Activated CD4-positive, alpha-beta T cell treated with anti-CD3 and anti-CD28 coated beads, Interleukin-2, amount 10 ng/mL, durations not matched to agents 24 days and 14 days (primary cell): ENCODE measurements at places on chromosomes 13 and 19. TPM values are rescaled to one million over a fixed set of nuclear protein-coding genes. Genes with fewer than 3 reads are reported as not detected.

DNA sequence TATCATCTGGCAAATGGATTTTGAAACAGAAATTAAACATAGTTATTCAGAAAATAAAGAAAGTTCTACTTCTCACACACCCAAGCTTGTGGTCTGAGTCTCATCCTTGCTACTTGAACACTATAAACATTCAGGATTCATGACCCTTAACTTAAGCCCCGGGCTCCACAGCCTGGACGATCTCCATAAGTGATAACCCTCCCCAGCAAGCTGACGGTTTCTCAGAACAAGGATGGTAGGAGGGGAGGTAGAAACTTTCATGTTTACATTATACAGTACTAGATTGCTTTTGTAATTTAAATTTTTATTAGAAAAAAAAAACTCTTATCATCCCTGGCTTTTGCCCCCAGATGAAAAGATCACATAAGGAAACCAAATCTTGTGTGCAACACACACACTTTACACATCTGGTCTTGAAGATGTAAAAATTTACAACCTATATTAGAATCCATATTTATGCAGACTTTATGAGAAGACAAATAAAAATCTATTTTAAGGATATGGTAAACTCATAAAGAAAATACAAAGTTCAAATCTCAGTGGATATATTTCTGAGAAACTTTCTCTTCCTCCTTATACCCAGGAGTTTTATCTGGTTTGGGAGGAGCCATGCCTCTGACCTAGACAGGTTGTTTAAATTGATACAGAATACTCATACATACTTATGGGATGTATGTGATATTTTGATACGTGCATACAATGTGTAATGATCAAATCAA, 20.0 kb upstream of the ATP12A start:
- DNase-seq, result no peak

- no peak for DNase-seq
Measured at GRCh38 chr13:67355812-67356476, 125.8 kb upstream of the PCDH9 start.

DNA sequence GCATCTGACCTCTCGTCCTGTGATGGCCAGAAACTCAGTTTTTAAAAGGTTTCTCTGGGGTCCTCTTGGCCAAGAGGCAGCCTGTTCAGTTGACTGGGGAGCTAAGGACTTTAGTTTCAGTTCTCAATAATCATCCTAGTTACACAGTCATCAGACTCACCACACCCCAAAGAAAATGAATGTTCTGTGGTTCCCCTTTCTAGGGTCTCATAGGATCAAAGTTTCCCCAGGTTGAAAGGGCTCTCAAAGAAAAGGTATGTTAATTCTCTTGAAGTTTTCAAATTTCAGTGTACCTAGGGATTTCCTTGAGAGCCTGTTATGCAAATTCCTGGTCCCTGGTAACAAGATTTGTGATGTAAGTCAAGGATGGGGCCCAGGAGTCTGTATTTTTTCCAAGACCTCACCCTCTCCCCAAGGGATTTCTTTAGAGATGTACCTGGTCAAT, 94.9 kb downstream of the FAM216B start:
- DNase-seq, result no peak

GRCh38 chr13:51916962-51917361, 55.2 kb downstream of the CCDC70 start:
- no peak for DNase-seq

RFPL4AL1 gene
- not detected in 2 replicates for total RNA-seq

- DNase-seq, result no peak
Measured at GRCh38 chr19:46480415-46480814, 9.1 kb upstream of the PNMA8A start.

- DNase-seq, result no peak
Measured at GRCh38 chr19:4691373-4691772, 21.2 kb upstream of the MYDGF start.

- no peak for DNase-seq
Measured at GRCh38 chr19:3269916-3270671, 45.6 kb downstream of the CELF5 start.

- no peak for DNase-seq
Measured at GRCh38 chr13:20652946-20653345, 50.6 kb upstream of the IL17D start.

KCNRG gene
- total RNA-seq, result 0.43 TPM in 1 of 2 replicates, not detected in the other

SLC25A41 gene
- total RNA-seq, result 0.19 and 0.24 TPM in 2 replicates

GRCh38 chr13:109154546-109154945, 525.1 kb downstream of the MYO16 start:
- DNase-seq, result no peak

ZNF793 gene
- 0.69 and 0.72 TPM in 2 replicates for total RNA-seq

RFPL4A gene
- not detected in 2 replicates for total RNA-seq

DNA sequence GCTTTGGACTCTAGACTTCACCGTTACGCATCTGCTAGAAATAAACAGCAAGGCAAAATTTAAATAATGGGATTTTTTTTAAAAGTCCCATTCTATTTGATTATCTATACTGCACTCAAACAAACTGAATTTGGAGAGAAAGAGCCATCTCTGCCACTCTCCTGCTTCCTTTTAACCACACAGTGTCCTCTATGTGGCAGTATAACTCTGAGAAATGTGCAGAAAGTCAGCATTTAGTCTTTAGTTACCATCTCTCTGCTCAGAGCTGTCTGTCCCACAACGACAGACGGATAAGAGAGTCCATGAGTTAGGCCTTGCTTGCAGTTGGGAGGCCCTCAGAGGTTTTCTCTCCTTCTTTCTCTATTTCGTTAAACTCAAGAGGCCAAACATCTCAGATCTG, 21.2 kb downstream of the CCNA1 start:
- DNase-seq, result no peak

DNA sequence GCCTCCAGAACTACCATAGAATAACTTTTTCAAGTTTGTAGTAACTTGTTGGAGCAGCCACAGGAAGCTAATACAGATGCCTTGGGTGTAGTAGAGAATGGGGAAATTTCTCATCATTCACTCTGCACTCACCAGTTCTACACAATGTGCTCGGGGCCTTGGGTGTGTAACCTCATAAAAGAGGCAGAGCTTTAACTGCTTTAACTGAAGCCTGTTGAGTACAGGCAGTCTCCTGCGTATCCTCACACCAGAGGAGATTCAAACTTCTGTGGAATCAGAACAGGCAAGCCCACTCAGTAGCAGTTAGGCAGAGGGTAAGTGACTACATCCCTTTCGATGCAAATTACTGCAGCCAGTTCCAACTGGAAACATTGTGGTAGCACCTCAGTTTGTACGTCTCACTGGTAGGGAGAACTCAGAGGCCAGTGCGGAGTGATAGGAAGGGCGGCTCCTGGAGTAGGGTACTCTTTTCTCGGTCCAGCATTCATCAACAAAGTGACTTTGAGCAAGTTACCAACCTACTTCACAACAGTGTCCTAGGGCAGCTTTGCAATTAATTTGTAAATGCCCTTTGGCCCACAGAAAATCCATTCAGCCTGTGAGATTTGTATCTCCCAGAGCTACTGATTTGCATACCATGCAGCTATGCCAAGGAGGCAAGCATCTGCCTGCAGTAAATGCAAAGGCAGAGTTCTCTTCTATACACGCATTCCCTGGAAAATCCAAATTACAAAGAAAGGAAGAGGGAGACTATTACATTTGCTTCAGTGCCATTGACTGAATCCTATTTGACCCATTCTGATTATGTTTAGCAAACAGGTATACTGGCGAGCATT, 904.3 kb downstream of the DIAPH3 start:
- DNase-seq, result no peak

GRCh38 chr13:27339299-27339698, 68.7 kb downstream of the RASL11A start:
- DNase-seq, result peak; percentile 78

GRCh38 chr19:40363069-40363468, 14.6 kb downstream of the PLD3 start:
- no peak for DNase-seq

GIPC3 gene
- total RNA-seq, result 0.36 and 0.37 TPM in 2 replicates

- no peak for DNase-seq
Measured at GRCh38 chr19:56986386-56986785, 133.4 kb upstream of the USP29 start.

GRCh38 chr13:101425623-101426022, 9.3 kb upstream of the NALCN start:
- peak; percentile 32 for DNase-seq

- no peak for DNase-seq
Measured at GRCh38 chr19:53086949-53087348, 16.3 kb downstream of the ZNF160 start.

DNA sequence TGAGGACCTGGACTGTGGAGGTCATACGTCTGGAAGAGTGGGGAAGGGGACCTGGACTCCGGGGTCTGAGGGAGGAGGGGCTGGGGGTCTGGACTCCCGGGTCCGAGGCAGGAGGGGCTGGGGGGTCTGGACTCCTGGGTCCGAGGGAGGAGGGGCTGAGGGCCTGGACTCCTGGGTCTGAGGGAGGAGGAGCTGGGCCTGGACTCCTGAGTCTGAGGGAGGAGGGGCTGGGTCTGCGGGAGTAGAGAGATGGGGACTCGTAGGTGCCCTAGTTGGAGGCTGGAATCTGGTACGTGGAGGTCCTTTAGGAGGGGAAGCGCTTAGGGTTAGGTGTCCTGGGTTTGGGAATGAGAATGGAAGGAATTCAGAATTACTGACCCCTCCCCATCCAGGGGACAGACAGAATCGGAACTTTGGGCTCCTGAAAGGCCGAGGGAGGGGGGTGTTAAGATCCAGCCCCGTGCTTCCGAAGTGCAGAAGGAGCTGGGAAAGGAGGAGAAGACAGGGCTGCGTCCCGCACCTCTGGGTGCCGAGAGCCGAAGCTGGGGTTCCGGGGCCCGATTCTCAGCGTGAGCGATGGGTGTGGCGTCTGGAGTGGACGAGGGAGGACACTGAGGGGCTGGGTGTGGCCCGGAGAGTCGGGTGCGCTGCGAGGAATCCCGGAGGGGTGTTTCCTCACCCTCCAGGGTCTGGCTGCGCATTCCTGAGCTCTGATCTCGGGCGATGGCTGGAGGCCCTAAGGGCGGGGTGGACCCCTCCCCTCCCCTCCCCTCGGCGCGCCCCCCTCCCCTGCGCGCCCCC, 608 bp downstream of the MYADM start:
- peak; percentile 89 for DNase-seq

HPN gene
- 0.09 TPM in 1 of 2 replicates, not detected in the other for total RNA-seq

GRCh38 chr13:99062593-99062992, 84.7 kb upstream of the DOCK9 start:
- no peak for DNase-seq

- DNase-seq, result peak; percentile 68
Measured at GRCh38 chr13:113152984-113153809, 5.3 kb upstream of the PROZ start.

FAM32A gene
- 59.2 and 65.2 TPM in 2 replicates for total RNA-seq

ZNF723 gene
- total RNA-seq, result not detected in 2 replicates

- no peak for DNase-seq
Measured at GRCh38 chr13:67228031-67228430, 2.1 kb downstream of the PCDH9 start.

DNA sequence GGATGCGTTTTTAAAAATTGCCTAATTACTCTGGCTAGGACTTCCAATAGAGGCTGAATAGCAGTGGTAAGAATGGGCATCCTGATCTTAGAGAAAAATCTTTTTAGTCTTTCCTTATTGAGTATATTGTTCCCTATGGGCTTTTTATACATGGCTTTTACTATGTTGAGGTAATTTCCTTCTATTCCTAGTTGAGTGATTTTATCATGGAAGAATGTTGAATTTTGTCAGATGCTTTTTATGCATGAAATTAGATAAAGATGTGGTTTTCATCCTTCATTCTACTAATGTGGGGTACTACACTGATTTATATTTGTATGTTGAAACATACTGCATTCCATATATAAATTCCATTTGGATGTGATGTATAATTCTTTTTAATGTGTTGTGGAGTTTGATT, 2673.8 kb downstream of the PCDH9 start:
- no peak for DNase-seq

LRG1 gene
- 0.24 and 0.40 TPM in 2 replicates for total RNA-seq

ZNF541 gene
- not detected in 2 replicates for total RNA-seq

CILP2 gene
- 0.14 TPM in 2 replicates for total RNA-seq

- no peak for DNase-seq
Measured at GRCh38 chr19:47682939-47683338, 30.3 kb upstream of the EHD2 start.

DNA sequence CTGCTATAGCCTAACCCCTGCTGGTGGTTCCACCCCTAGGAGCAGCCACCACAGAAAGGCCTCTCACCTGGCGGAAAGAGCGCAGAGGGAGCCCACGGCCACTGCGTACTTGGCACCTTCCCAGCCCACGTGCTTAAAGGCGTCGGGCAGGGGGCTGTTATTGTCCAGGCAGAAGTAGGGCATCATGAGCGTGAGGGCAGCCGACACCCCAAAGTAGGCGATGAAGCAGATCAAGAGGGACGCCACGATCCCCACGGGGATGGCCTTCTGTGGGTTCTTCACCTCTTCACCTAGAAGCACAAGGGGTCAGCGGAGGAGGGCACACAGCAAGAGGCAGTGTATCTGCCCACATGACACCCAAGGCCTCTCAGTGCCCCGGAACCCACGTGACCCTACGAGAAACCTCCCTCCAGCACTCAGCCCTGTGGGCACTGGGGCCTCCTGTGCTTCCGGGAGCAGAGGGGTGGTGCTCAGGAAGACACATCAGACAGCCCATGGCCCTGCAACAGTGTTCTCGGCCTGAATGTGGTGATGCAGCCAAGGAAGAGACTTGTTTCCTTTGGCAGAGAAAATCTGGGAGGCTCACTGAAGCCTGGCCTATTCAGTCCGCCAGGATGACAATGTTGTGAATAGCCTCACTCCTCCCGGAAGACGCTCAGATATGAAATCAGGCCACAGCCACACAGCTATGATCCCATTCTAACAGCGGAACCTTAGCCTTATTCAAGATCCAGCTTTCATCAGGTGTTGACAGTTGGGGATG, 72.1 kb downstream of the SLC7A1 start:
- DNase-seq, result no peak

- peak; percentile 83 for DNase-seq
Measured at GRCh38 chr19:17488593-17489391, 18.5 kb downstream of the SLC27A1 start.

PLEKHF1 gene
- total RNA-seq, result 24.0 and 26.7 TPM in 2 replicates

CRB3 gene
- 0.26 and 0.33 TPM in 2 replicates for total RNA-seq

UHRF1 gene
- 158 and 161 TPM in 2 replicates for total RNA-seq
